ENCODE measurements at places on chromosomes 5 and 9.

GRCh38 chr9:2024888-2025782 lies 10.0 kb downstream of the SMARCA2 start:
- no peak for DNase-seq

GRCh38 chr9:87742813-87743428 lies 17.0 kb downstream of the CTSL start:
- DNase-seq = no peak

DNA sequence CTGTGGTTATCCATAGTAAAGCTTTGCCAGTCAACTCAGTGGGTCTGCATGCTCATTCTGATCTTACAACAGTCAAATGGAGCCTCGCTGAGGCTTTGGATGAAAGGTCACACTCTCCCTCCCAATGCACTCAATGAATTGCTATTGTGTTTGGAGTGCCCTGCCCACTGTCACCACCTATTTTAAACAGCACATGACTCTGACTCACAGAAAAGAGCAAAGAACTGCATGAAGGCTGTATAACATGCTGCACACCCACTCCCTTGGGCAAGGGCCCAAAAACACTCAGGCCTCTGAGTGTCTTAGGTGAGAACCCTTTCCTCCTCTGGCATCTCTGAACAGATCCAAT lies 118.7 kb upstream of the CCDC112 start:
- no peak for DNase-seq

- no peak for DNase-seq
These were observed 524.1 kb downstream of the TMEM38B start for GRCh38 chr9:106218427-106218826.

- DNase-seq = no peak
These were observed 3.9 kb downstream of the CEMIP2 start for GRCh38 chr9:71764463-71764862.

DNA sequence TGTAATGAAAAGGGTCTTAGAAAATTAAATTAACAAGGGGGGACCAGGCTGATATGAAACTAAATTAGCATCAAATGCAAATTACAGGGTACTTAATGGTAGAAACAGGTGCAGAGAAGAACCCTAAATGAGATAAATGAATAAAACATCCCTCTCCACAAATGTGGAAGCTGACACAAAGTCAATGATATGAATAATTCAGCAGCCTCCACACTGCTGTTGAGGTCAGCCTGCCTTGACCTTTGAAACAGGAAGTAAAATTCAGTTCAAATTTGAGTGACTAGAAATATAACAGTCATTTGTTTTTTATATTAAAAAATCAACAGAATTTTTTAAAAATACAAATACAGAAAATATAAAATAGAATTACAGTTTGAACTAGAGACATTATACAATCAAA lies 40.0 kb downstream of the EBF1 start:
- DNase-seq = no peak

DNA sequence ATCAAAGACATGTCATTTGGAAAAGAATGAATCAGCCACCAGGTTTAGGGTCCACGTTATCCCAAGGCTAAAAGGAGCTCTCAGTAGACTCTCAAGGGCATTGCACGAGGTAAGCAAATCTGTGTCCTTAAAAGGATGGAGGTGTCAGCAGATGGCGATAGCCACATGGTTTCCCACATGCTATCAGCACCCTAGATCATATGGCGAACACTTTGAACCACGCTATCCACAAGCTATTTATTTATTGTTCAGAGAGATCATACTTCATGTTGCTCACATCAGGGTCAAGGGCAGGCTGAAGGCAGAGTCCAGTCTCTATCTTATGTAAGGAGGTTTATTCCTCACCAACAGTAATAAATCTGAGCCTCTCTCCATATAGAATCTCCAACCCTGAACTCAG lies 43.7 kb downstream of the CDH6 start:
- DNase-seq = no peak

DNA sequence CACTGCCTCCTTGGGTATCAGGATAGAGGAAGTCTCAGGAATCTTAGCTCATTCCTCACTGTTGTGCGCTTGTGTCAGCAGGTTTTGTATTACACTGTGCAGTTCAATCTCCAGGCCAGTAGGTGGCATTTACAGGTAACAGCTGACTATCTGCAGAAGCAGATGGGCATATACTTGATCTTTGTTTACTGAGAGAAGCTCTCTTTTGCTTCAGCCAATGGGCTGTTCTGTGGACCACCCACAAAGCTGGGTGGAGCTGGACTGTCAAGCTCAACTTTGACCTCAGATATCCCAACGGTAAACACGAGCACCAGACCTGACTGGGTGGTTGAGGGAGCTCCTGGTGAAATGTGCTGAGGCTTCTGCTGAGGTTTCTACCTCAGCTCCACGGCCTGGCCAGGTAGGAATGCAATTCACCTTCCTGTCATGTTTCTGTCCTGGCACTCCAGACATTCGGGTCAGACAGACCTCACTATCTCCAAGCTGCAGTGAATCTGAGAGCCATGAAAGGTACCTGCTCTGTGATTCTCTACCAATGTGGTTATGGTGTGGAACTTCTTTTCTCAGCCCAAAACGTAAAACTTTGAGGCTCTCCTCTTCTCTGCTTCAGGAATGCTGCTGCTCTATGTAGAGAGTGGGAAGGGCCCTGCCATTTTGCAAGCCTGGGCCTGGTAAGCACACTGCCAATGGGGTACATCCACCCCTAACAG lies 167.9 kb upstream of the ACTBL2 start:
- DNase-seq = no peak

DNA sequence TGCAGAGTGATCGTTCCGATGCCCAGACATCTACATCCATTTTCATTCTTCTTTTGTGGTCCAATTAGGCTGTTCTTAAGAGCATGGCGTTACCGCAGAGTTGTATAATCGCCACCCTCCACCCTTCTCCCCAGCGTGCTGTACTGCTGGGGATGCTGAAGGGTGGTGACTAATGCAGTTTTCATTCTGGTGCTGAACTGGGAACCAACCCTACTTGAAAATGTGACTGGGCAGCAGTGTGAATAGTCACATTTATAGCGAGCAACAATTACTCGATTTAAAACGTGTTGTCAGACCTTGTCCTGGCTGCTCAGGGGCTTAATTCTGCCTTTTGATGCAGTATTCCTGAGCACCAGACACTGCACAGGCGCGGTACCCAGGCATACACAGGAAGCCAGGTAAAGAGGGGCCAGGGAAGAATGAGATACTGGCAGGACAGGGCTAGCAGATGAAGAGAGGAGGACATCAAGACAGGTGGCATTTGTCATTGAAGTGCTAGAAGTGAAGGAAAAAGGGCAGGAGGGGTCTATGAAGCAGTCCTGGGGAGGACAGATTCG lies 719 bp upstream of the ISCA1 start:
- peak; percentile 41 for DNase-seq

Data from stimulated activated CD4-positive, alpha-beta T cell treated with anti-CD3 and anti-CD28 coated beads, Interleukin-12 subunit alpha, Interleukin-12 subunit beta, amount 100 ng/mL, for 24 hours (primary cell).